LNCaP clone FGC (cell line): ENCODE measurements at places on chromosomes 6 and 20.

- no peak for DNase-seq
Observed at GRCh38 chr6:161233986-161234661, 39.7 kb downstream of the AGPAT4 start.

- no peak for DNase-seq
Observed at GRCh38 chr6:145087034-145087433, 648.3 kb downstream of the EPM2A start.

- DNase-seq: no peak
Observed at GRCh38 chr20:62738025-62738881, 29.6 kb downstream of the NTSR1 start.

GRCh38 chr20:58745391-58745790, 52.8 kb downstream of the NPEPL1 start:
- DNase-seq: no peak

DNA sequence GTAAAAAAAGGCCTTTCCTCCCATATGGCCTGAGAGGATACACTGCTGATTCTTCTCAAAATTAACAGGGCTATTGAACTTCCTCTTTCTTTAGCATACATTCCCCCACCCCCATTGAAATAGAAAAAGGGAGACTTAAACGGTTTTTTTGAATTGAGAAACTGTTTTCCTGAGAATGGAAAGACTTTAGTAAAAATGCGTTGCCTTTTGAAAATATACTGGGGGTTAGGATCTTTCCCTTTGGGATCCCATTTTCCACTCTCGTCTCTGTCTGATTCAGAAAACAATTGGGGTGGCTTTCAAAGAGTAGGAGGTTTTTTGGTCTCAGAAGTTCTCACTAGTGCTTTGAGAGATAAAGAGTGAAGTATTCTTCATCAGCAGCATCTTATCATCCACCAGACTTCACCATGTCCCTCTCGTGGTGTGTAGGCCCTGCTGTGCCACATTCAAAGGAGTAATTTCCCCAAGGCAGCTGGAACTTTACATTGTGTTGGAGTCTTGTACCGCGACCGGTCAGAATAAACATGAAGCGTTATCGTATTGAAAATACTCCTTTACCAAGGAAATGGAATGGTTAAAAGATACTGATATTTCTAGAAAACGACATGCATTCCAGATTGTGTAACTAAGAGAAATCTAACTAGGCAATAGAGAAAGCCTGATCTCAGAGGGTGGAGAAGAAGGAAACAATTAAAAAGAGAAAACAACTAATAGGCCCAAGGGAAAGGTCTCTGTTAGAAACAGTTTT, 10.6 kb downstream of the MYB start:
- DNase-seq: no peak

DNA sequence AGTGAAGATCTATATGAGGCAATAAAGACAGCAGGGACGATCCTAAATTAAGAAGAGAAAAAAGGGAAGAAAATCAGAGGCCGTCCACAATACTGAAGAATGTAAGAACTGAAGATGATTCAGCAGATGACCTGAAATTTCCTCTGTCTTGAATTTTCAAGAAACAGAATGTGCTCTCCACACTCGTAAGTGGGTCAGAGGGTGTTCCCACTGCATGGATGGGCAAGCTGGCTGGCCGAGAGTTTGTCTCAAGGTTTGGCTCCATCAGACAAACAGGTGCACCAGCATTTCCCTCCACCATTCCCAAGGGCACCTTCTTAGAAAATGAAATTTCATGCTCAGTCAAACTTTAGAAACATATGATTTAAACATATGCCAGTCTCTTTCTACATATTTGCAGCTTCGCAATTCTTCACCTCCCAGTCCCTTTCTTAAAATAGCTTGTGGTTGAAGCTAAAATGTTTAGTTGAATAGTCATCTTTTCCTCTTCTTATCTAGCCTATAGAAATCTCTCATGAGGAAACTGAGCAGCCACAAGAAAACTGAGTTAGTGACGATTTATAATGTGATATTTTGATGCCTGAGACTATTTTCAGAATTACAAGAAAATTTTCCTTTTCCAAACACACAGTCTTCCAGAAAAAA, 576.4 kb downstream of the PRKN start:
- no peak for DNase-seq

DNA sequence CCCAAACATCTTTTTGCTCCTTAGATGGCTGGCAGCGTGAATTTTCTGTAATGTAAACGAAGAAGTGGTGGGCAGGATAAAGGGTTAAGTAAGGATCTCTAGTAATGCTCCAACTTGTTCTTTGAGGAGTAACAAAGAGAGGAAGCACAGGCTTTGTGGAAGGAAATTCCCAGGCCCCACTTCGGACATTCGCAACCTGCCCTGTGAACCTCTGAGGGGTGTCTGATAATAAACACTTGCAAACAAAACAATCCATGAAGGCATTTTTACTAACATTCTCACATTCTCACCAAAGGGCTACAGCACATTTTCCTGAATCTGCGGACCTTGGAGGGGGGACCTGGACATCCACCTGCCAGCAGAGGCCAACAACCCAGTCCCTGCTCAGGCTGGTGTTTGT, 25.8 kb upstream of the ADGRF5 start:
- DNase-seq: no peak

DNA sequence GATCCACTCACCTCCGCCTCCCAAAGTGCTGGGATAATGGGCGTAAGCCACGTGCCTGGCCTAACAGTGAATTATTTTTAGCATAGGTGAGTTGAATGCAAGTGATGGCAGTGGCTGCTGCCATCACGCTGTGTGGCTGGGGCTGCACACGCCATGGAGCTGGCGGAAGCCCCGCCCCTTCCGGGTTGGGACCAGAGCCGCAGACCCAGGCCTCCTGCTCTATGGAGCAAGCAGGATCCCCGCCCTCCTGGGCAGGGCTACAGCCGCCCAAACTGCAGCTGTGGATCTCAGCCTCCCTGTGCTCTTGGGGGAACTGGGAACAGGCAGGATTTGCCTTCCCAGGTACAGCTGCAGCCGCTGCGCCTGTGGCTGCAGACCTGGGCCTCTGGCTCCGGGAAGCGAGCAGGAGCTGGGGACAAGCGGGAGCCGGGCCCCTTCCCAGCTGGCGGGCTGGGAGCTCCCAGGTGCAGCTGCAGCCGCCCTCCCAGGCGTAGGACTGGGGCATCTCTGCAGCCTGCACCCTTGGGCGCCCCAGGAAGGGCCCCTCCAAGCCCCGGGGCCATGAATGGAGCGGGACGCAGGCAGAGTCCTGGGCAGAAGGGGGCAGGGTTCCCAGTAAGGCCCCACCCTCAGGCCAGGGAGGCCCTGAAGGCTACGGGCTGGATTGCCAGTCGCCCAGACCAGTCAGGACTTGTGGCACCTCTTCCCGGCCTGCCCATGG, 30.9 kb upstream of the SLA2 start:
- no peak for DNase-seq

GRCh38 chr6:151112130-151112529, 127.6 kb upstream of the AKAP12 start:
- no peak for DNase-seq

GRCh38 chr6:106141441-106142237, 55.5 kb downstream of the PRDM1 start:
- no peak for DNase-seq

GRCh38 chr6:19870322-19870721, 33.2 kb downstream of the ID4 start:
- no peak for DNase-seq

DNA sequence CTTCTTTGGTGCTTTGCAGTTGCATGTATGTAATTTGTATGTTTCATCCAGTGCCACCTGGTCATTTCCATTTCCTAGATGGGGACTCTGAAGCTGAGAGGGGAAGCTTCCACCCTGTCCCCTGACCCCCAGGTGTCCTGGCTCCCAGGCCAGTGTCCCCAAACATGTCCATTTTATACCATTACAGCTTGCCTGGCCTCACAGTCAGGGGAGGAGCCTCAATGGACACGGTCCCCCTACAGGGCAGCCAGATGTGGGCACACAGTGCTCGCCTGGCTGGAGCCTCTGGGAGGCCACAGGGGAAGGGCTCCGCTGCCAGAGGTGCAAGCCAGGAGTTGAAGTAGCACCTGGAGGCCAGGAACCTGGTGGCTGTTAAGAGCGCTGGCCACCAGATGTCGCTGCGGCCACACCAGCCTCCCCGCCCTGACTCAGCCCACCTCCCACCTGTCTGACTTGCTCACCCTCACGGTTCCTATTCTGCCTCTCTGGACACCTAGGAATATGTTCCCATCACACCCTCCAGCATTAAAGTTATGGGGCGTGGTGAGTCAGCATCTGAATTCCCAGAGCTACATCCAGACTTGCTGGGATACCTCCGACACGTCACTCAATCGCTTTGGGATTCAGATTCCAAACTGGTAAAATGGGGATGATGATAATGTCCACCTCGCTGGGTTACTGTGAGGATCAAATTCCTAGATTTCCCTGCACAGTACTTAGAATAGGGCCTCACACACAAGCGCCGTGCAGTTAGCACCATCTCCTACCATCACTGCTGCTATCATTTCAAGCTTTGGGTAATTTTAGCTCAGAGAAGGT, 107.4 kb downstream of the SULF2 start:
- no peak for DNase-seq

GRCh38 chr20:25006431-25007167, 14.0 kb upstream of the APMAP start:
- no peak for DNase-seq
